ENCODE measurements at places on chromosomes 2 and 18.

DNA sequence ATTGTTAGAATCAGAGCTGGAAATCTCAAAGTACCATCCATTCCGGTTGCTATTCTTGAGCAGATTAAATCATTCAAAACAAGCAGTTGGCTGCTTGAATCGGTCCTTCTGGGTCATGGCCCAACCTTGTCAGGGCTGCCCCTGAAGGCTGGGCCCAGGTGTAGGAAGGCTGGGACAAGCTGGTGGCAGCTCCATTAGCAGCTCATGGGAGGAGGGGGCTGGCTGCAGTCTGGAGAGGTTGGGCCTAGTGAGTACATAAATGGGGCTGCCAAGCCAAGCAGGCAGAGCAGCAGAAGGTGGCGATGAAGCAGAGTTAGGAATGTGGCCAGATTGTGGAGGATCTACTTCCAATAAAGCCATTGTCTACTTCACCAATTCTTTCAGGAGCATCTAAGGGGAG lies 81.4 kb downstream of the ADCYAP1 start:
- DNase-seq = no peak

DNA sequence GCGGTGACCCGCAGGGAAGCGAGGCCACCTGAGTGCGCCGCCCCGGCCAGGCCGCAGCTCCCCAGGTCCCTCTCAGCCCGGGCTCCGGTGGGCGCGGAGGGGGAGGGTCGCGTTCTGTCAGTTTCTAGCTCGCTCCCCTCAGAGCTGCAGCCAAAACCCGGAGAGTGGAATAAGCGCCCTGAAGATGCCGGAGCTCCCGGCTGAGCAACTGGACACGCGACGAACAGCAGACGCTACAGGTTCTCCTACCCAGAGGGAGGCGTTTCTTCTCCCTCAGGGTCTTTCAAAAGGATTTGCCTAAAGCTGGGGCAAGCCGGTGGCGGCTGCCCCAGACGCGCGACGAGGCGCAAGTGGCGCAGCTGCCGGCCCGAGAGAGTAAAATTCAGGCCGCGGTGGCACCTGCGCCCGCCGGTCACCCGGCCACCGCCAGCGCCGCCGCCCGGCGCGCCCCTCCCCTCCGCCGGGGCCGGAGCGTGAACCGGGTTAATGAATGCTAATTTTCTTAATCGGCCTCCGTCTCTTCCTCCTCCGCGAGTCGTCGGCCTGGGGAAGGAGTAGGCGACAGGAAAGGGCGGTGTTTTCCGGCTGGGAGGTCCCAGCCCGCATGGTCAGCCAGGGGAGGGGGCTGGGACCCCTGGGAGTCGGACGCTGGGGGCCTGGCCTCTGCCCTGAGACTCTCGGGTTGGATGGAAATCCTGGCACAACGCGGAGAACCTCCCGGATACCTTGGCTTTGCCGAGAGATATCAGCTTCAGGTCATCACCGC lies 845 bp upstream of the CDC42EP3 start:
- peak; percentile 55 for DNase-seq

DNA sequence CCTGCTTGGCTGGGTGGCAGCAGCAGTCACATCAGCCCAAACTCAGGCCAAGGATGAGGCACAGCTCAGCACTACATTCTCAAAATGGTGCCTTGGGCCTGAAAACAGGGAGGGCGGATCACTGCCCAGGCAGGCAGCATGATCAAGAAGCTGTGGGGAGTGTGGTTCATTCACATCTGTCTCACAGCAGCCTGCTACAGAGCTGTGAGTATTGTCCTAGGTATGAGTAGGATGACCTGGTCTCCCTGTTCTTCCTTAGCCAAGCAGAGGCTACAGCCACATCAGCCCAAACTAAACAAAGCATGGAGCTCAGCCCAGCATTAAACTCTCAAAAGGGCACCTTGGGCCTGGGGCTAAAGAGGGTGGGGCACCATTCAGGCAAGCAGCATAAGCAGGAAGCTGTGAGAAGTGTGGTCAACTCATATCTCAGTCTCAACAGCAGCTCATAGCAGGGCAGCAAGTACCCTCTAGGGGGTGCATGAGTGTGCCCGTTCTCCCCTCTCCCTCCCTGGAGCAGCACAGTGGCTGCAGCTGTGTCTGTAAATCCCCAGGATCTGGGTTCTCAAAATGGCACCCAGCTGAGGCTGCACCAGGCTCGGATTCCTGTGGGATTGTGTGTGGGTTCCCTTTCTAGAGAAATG lies 139.6 kb downstream of the TRABD2A start:
- DNase-seq = no peak

GRCh38 chr2:103743195-103743594 lies 981.4 kb downstream of the TMEM182 start:
- DNase-seq = no peak

DNA sequence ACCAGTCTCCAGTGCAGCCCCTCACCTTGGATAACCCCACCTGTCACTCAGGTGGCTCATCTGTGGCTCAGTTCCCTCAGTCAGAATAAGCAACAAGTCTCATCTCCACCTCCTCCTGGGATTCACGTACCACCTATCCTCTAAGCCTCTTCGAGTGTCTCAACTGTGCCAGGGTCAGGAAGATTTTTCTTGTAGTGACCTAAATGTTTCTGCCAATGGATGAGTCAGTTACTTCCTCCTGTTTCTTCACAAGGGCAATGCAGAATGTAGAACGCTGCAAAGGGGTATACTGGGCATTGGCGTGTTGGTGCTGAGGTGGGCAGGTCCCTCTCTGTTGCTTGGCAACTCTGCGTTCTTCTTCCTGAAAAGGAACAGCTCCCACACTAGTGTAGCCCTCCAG lies 213.3 kb upstream of the CXCR4 start:
- no peak for DNase-seq

DNA sequence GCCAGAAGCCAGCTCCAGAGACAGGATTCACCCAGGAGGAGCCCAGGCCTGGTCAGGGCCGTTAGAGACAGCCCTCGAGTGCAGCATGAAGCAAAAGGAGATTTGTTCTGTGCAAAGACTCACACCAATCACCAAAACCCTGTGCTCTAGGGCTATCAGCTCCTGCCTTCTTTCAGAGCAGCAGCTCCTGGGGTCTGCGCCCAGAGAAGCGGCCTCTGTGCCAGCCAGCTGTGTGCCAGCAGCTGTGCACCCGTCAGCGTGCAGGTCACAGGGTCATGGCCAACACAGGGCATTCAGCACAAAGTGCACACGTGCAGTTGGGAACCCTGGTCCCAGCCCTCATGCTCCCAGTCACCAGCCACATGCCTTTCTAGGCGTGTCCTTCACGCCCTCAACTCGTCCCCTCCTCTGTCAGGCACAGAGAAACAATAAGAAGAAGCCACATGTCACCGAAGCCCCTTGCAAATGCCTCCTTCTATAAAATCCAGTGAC lies 49.3 kb downstream of the ZNF516 start:
- DNase-seq = no peak

DNA sequence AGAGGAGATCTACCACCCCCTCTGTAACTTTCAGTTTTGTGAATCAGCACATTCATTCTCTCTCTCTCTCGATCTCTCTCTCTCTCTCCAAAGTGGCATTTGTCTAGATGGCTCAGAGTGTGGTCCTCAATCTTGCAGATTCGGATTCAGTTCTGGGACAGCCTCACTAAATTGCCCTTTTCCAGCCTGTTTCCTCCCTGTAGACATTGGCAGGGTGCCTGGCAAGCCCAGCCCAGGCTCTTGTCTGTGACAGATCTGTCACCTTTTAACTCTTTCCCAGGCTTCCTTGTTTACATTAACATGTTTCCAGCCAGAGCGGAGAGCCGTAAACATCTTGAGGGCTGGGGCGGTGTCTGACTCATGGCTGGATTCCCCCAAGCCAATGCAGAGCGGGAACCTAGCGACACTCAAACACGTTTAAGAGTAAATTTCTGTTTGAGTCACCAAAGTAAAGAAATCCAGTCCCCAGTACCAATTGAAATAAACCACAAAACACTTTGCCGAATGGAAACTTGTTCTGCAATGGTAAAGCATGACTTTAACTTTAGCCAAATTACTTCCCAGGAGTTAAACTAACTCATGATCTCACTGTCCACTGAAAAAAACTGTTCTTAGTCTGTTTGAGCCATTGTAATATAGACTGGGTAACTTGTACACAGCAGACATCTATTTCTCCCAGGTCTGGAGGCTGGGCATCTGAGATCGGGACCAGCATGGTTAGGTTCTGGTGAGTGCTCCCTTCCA lies 6.6 kb upstream of the CYP27C1 start:
- DNase-seq = peak; percentile 9

GRCh38 chr2:111244864-111245263 lies 124.2 kb downstream of the BCL2L11 start:
- DNase-seq = no peak

GRCh38 chr2:189583227-189584198 lies 2.9 kb upstream of the SLC40A1 start:
- DNase-seq = no peak

GRCh38 chr2:40321822-40322221 lies 130.1 kb downstream of the SLC8A1 start:
- no peak for DNase-seq

- no peak for DNase-seq
These were observed 10.4 kb downstream of the KCNE4 start for GRCh38 chr2:223062396-223062795.

DNA sequence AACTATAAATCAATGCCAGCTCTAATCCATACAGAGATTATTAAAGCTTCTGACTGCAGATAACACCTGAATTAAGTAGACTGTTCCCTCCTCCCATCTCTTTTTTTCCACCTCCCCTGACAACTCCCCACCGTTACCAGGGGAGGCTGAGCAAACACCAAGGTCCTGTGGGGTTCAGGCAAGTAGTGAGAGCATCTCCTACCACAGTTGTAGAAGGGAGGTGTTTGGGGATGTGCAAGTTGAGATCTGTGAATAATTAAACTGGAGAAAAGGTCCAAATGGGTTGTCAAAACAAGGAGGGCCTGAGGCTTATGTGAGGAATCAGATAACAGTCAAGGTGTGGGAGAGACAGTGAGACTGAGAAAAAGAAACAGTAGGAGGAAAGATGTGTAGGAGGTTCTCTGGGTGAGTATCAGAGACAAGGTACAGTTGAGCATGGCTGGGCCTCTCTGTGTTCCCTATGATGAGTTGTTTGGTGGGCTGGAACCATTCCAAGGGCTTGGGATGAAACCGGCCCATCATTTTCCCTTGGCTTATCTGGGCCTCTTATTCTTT lies 194.6 kb downstream of the CYRIA start:
- no peak for DNase-seq

- DNase-seq = no peak
These were observed 403.6 kb upstream of the ACVR2A start for GRCh38 chr2:147441182-147441581.

- DNase-seq = no peak
These were observed 391.6 kb downstream of the NBAS start for GRCh38 chr2:15169326-15170069.

GRCh38 chr2:33205693-33206434 lies 259.1 kb downstream of the LTBP1 start:
- DNase-seq = no peak

DNA sequence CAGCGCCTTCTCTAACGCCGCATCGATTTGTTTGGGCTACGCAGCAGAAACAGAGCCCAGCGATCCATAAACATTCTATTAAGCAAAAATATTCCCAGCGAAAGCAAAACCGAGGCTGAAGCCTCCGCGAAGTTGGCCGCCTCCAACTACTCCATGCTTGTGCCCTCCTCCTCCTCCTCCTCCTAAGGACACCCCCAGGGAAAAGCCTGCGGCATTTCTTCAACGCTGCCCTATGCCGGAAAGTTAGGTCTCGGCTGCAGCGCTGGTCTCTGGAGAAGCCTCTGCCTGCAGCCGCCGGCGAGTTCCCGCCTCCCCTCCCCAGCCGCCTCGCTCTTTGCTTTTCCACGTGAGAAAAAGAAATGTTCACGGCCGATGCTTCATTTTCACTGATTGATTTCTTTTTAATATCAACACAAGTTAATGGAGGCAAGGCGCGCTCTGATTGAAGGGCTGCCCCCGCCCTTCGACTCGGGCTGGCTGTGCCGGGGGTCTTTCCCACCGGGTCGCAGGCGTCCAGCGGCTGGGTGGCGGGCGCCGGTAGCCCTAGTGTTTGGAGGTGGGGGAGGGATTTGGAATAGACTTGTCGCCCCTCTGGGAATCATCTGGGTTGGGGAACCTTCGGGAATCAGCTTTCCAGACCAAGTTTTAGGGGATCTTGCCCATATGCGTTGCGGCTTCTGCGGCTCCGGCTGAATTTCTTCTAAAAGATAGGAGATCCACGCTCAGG lies 3.9 kb downstream of the NRP2 start:
- DNase-seq = no peak

DNA sequence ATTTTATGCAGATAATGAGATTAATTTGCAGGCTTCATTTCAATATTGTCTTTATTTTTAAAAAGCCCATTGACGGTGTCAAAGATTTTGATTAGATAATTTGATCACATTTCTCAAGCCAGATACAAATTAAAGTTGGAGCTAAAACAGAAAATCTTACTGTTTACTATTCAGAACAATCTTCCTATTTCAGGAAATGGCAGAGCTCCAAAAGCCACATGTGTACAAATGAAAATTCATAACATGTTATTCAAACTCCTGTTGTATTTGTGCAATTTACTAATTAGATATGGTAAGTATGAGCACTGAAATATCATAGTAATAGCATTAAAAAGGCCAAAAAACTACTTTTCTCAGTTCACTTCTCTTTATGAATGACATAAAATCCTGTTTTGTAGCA lies 682.9 kb downstream of the KCNJ3 start:
- no peak for DNase-seq

DNA sequence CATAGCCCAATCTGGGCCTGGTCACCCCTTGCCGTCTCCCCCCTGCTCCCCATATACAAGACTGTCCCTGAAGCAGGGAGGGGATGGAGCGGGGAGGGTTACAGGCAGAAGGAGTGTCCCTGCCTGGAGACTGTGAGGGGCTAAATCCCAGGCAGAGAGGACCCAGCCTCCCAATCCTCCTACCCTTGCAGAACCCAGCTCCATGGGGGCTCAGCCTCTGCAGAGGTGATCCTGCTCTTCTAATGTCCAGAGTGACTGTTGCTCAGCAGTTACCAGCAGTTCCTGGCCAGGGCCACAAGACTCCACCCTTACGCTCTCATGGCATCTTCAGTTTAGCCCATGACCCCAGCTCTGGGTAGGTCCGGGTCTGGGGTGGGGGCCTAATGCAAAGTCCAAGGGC lies 58.1 kb downstream of the COA5 start:
- no peak for DNase-seq

DNA sequence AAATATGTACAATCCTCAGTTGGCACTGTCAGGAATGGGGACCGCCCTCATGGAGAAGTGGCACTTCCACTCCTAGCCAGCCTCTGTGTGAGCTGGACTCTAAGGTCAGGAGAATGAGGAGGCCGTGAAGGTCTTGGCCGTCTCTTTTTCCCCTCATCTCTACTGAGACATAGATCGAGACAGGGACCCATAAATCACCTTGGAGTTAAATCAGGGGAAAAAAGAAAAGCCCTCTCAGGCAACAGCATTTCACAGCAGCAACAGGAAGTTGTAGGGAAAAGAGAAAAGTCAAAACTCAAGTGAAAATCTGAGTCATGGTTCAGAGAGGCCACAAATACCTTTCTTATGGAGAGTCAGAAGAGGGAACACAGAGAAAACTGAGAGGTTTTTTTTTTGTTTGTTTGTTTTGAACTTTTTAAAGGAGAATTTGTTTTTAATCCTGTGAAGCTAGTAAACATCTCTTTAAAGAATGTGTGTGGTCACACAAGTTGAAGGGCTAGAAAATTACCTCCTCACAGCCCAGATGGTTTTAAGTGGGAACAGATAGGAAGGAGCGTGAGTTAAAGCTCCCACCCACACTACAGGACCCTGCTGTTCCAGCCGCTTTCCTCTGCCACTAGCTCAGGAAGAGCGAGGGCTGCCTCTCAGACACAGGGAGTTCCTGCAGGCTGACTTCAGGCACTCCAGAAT lies 30.6 kb upstream of the CYP1B1 start:
- DNase-seq = no peak

GRCh38 chr2:227207573-227207972 lies 43.1 kb downstream of the COL4A3 start:
- DNase-seq = no peak

- no peak for DNase-seq
These were observed 172.5 kb downstream of the MAIP1 start for GRCh38 chr2:200127848-200128247.
